Right lobe of liver (tissue), 6 donors: ENCODE measurements at places on chromosomes 5 and 9. TPM values are rescaled to one million over a fixed set of nuclear protein-coding genes. Genes with fewer than 3 reads are reported as not detected.
A peak's percentile ranks its signal among the peaks of the same experiment; 100 is the strongest.

Gene NDUFS4
- total RNA-seq: 47.3 TPM

Gene SV2C
- 0.02 TPM for total RNA-seq

GRCh38 chr5:51694826-51695225 lies 311.6 kb downstream of the ISL1 start:
- no peak overlapping the region for H3K4me3 ChIP-seq
- no peaks in the 10 kb centered on the region for H3K4me1 ChIP-seq
- no peak overlapping the region for H3K27ac ChIP-seq
- H3K36me3 ChIP-seq: no peaks in the 10 kb centered on the region
- no peak for DNase-seq

DNA sequence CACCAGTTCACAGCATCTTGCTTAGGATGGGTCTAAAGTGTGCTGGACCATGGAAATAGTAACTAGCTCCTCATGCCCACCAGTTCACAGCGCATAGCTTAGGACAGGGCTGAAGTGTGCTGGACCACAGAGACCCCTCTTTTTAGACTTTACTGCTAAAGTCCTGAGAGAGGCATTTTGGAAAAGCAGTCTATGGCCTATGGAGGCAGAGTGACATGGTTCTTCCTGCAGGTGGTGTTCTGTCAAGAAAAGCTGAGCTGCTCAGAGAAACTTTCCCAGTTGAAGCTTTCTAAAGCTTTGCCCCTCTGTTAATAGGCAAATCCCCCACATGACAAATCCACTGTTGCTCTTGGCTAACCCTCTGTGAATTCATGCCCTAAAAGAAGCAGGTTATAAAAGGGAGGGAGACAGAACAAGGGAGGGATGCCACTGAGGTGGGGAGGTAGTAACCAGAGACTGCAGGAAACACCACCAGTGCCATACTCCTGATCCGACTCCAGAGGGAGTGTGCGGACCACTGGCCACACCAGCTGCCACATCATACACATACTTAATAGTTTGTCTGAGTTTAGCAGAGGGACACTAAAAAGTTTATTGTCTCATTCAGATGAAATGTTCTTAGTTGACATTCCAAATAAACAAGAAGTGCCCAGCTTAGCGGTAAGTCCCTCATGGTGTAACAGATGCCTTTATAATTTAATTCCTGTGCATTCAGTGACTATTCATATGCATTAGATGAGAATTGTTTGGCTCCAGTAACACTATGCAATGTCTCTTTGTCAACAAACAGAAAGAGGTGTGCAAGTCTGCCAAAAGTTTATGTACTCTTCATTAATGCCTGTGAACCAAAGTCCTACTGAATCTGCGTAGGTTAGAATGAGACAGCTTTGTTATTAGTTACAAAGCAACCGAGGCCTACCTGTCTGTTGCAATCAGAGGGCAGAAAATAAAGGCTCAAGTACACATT lies 236.2 kb upstream of the NFIL3 start:
- no peak overlapping the region for H3K27ac ChIP-seq
- no peaks in the 10 kb centered on the region for H3K36me3 ChIP-seq
- DNase-seq: no peak
- no peaks in the 10 kb centered on the region for H3K27me3 ChIP-seq

GRCh38 chr9:34451545-34451944 lies 6.8 kb downstream of the FAM219A start:
- no peak overlapping the region for H3K27ac ChIP-seq
- no peaks in the 10 kb centered on the region for H3K36me3 ChIP-seq
- DNase-seq: no peak
- H3K4me3 ChIP-seq: no peak overlapping the region
- H3K4me1 ChIP-seq: peaks cover 1% of the 10 kb centered on the region
- no peaks in the 10 kb centered on the region for H3K27me3 ChIP-seq

DNA sequence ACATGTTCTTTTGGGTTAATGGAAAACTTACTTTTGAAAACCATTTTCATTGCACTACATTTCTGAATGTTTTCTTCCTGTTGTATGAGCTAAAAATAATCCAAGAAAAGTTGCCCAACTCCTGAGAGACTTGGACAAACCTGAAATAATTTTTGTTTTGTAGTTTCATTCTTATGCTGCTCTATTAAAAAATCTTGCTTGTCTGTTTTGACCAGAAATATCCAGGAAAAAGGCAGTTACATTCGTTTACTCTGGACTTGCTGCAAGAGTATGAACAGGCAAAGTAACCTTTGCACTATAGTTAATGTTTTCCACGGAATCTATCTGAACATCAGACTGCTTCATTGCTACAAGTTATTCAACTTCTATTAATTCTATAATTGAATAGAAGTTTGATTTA lies 200.1 kb upstream of the DAB2 start:
- H3K27ac ChIP-seq: peak overlapping the region; percentile 83
- no peaks in the 10 kb centered on the region for H3K36me3 ChIP-seq
- H3K4me1 ChIP-seq: no peaks in the 10 kb centered on the region
- no peaks in the 10 kb centered on the region for H3K27me3 ChIP-seq
- DNase-seq: no peak
- H3K4me3 ChIP-seq: no peak overlapping the region
